B cell (primary cell): ENCODE measurements at places on chromosomes 5 and 9. TPM values are rescaled to one million over a fixed set of nuclear protein-coding genes. Genes with fewer than 3 reads are reported as not detected.

The FREM1 gene
- total RNA-seq = not detected in 2 replicates

The WHRN gene
- 95.7 and 96.6 TPM in 2 replicates for total RNA-seq

The CARTPT gene
- total RNA-seq = not detected in 2 replicates

The SMARCA2 gene
- 250 and 260 TPM in 2 replicates for total RNA-seq

The KCNMB1 gene
- not detected in 2 replicates for total RNA-seq

The IFNA13 gene
- total RNA-seq = not detected in 2 replicates

- DNase-seq = no peak
These were observed 375.5 kb downstream of the TLE1 start for GRCh38 chr9:81313877-81314276.

- no peak for DNase-seq
These were observed 323.4 kb downstream of the NR2F1-AS1 start for GRCh38 chr5:93257616-93258015.

DNA sequence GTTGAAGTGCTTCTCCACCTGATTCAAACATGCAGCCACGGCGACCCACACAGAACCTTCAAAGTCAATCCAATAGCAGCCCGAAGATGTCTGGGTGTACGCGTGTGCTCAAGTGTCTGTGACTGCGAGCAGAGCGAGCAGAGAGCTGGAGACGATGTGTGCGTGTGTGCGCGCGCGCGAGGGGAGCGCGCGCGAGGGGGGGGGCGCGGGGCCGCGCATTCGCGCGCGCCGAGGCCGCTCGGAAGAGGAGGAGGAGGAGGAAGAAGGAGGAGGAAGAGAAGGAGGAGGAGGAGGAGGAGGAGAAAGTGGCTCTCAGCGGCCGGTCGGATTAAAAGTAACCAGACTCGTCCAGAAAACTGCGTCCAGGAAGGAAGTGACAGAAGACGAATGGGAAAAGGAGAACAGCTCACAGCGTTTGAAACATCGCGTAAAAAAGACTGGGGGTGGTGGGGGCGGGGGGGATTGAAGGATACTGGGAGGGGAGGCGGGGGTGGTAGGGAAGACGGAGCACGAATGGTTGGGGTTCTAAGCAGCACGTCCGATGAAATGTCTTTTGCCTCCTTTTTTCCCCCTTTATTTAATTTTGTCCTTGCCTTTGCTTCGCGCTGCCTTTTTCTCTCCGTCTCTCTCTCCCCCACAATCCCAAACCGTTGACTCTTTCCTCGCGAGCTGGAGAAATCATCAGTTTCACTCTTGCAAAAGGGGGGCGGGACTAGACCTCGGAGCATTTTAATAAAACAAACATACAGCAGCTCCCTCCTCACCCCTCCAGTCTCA lies at the start of gene MEF2C:
MEF2C (minus strand) TSS at position 126 of the 777 bp plus-strand sequence. CDS start 59,396 bp downstream, outside the sequence.
- peak; percentile 92 for DNase-seq

DNA sequence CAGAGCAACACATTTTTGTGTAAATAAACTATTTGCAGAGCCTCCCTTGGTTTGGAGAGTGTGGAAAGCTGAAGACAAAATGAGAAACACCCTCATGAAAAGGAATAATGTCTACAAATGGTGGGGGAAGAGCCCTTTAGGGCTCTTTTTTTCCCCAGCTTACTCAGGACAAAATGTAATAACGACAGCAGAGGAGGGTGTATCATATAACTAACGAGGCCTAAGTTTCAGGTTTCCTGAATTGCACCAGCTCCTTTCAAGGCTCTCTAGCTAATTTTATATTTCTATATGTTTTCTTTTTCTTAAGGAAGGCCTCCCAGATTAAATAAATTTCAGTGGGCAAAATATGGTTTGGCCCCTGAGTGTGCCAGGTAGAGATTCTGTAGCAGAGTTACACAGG lies 116.3 kb downstream of the FEM1C start:
- no peak for DNase-seq

- no peak for DNase-seq
These were observed 81.7 kb downstream of the HMHB1 start for GRCh38 chr5:143893638-143894037.

GRCh38 chr5:172694541-172694940 lies 53.5 kb downstream of the NEURL1B start:
- DNase-seq = no peak

- no peak for DNase-seq
These were observed 263.2 kb downstream of the GABRB2 start for GRCh38 chr5:161283296-161283695.

DNA sequence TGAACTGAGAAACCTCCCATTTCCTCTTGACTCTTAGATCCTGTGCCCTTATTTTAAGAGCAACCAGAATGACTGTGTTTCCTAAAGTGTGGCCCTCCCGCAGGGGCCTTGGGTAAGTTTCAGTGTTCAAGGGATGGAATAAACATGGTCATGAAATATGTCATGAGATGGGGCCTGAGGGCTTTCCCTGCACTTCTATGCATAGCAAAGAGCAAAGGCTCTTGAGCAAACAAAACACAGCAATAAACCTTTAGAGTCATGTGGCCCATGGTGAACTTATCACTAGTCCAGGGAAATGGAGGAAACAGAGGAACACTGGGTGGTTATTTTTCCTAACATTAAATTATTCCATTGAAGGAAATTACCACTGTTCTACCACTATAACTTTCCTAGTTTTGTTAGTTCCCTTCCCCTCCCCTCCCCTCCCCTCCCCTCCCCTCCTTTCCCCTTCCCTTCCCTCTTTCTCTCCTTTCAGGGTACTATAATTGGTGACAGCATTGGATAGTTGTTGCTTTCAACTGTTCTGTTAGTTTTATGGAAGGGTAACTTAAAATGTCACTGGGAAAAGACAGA lies 72.4 kb downstream of the CTSL start:
- no peak for DNase-seq

DNA sequence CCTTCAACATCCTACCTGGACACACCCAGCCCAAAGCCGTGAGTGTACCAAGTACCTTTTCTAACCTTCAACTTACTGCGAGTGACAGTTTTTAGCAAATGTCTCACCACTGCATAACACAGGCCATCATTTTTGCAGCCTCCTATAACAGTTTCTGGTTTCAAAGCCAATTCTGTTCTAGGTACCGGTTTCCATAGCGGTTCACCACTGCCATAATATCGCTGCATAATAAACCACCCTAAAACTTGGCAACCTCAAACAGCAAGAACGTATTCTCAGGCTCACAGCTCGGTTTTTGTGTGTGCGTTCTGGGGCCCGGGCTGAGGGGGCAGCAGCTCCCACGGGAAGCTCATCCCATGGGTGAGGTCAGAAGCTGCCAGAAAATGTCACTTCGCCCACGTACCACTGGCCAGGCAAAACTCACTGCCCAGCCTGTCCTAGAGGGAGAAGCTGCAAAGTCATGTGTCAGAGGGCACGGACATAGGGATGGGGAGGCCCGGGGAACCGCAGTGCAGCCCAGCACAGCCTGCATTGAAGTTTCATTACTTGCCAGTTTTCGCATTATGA lies 15.9 kb upstream of the ADAMTS2 start:
- no peak for DNase-seq

GRCh38 chr9:86039991-86040860 lies 59.1 kb downstream of the GOLM1 start:
- DNase-seq = no peak

- no peak for DNase-seq
These were observed 16.5 kb downstream of the SPARC start for GRCh38 chr5:151670083-151670686.
